Astrocyte of the hippocampus (primary cell): ENCODE measurements at places on chromosomes 13 and 19.

- DNase-seq = no peak
Measured at GRCh38 chr19:10372690-10373089, 7.7 kb downstream of the TYK2 start.

- DNase-seq = no peak
Measured at GRCh38 chr19:2716722-2717637, 4.2 kb downstream of the DIRAS1 start.

DNA sequence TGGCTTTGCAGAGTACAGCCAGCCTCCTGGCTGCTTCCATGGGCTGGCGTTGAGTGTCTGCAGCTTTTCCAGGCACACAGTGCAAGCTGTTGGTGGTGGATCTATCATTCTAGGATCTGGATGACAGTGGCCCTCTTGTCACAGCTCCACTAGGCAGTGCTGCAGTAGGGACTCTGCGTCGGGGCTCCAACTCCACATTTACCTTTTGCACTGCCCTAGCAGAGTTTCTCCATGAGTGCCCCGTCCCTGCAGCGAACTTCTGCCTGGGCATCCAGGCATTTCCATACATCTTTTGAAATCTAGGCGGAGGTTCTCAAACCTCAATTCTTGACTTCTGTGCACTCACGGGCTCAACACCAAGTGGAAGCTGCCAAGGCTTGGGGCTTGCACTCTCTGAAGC, 1697.3 kb upstream of the MIR17HG start:
- DNase-seq = no peak

- peak; percentile 69 for DNase-seq
Measured at GRCh38 chr19:14366529-14366928, 14.7 kb upstream of the ADGRE5 start.

GRCh38 chr19:4543842-4544647, 4.2 kb upstream of the LRG1 start:
- no peak for DNase-seq

DNA sequence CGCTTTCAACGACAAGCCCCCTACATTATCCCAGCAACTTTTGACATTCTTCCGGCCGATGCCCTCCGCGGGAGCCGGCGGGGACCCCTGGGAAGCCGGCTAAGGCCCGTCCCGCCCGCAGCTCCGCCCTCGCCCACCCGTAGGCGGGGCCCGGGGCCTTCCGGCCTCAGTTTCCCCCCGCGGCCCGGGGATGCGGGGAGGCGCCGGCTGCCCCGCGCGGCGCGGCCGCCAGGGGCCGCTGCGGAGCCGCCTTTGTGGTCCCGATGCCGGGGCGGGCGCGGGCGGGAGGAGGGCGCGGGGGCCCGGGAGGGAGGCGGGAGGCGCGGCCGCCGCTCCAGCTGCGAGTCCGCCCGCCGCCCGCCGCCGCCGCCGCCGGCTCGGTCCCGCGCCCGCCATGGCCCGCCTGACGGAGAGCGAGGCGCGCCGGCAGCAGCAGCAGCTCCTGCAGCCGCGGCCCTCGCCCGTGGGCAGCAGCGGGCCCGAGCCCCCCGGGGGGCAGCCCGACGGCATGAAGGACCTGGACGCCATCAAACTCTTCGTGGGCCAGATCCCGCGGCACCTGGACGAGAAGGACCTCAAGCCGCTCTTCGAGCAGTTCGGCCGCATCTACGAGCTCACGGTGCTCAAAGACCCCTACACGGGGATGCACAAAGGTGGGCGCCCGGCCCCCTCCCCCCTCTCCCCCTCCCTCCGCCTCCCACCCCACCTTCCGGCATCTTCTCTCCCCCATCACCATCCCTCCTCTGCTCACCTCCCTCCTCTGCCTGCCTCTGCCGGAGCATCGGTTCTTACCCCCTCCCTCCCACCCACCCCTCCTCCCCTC, at the start of gene CELF5:
CELF5 (plus strand) TSS at position 316 of the 823 bp plus-strand sequence; CDS start at position 395, 79 bp downstream.
- DNase-seq = peak; percentile 76

DNA sequence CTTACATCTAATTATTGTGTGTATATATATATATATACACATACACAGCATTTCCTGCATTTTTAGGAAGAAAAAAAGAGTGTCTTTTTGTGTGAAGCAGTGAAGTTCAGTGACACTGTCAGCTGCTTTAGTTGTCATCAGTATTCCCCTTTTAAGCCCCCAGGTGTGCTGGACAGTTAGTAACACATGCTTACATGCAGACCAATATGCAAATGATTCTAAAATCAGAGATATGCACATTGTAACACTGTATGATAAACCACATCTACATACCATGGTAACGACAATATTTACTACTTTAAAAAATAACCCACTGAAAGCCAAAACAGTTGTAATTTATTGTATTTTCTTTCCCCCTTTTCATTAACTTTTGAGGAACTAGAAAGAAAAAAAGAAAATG, 16.8 kb downstream of the LHFPL6 start:
- DNase-seq = no peak

DNA sequence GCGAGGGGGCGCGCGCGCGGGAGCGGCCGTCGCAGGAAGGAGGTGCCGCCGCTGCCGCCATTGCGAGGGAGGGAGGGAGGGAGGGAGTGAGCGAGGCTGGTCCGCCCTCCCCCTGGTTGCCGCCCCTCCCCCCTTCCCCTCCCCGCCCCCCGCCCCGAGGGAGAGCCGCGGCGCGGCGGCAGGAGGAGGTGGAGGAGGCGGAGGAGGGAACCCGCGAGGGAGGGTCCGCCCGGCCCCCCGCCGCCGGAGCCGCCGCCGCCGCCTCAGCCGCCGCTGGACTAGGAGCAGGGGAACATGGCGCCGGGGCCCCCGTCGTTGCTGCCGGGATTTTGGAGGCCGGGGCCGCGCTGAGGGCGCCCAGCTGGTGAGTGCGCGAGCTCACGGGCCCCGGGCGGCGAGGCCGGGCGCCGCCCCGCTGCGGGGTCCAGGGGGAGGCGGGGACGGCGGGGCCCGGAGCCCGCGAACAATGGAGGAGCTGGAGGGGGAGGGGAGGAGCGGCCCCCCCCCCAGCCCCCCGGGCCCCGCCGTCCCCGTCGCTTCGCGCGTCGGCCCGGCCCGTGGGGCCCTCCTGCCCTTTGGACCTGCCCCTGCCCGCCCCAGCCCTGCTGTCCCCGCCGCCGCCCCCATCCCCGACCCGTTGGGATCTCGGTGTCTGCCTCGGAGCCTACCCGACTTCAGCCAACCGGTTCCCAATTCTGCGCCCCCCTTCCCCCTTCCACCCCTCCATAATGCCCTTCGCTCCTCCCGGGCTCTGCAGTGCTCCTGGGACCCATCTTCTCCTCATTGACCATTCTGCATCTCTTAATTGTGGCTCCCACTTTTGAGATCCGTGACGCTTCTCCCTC, at the start of gene ARHGAP35:
ARHGAP35 (plus strand) TSS at position 152 of the 845 bp plus-strand sequence. CDS start 57,679 bp downstream, outside the sequence.
- no peak for DNase-seq

DNA sequence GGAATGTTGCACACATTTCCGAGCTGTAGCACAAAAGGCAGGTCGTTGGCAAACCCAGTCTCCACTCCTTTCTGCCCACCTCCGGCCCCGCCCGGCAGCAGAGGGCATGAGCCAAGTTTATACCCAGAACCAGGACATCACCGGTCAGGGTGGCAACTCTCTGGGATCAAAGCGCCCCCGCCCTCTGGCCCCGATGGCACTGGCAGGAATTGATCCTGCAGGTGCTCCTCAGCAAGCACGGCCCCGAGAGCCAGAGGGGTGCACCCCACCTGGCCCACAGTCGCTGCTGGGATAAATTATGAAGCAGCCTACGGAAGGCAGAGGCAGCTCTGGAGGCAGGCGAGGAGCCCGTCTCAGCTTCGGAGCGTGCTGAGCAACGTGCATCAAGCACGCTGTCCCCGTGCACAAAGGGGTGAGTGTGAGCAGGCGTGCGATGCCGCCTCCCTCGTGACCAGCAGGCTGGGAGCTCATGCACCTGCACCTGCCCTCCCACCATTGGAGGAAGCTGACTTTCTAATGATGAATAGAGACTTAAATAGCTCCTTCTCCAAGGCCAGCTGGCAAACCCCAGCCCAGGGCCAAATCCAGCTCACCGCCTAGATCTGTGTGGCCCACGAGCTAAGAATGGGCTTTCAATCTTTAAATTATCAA, 25.7 kb downstream of the SHC2 start:
- no peak for DNase-seq

- DNase-seq = peak; percentile 34
Measured at GRCh38 chr13:51679616-51680015, 95.4 kb downstream of the WDFY2 start.

GRCh38 chr19:53866865-53867224, 838 bp upstream of the MYADM start:
- peak; percentile 55 for DNase-seq

DNA sequence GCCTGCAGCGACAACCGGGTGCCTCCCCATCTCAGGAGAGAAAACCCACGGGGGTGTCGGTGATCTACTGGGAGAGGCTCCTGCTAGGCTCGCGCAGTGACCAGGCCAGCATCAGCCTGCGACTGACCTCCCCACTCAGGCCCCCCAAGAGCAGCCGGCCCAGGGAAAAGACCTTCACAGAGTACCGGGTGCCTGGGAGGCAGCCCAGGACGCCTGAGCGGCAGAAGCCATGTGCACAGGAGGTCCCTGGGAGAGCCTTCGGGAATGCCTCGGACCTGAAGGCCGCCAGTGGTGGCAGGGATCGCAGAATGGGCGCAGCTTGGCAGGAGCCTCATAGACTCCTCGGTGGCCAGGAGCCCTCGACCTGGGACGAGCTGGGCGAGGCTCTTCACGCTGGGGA, 3.9 kb downstream of the ZNF324B start:
- DNase-seq = no peak

- no peak for DNase-seq
Measured at GRCh38 chr19:10338940-10339339, 484 bp downstream of the ICAM3 start.

- peak; percentile 80 for DNase-seq
Measured at GRCh38 chr13:76903544-76904162, 17.4 kb upstream of the KCTD12 start.

DNA sequence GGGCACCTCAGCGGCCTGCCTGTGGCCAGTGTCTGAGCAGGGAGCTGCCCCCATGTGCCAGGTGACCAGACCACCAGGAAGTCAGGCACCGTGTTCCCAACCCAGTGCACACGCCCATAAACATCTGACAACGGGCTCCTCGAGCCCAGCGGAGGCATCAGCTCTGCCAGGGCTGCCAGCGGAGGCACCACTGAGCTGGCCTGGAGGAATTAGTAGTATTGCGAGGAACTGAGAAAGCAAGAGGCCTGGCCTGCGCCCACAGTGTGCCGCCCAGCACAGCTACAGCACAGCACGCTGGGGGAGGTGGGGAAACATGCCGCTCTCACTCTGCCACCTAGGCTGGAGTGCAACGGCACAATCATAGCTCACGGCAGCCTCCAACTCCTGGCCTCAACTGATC, 44.6 kb downstream of the ANKRD27 start:
- no peak for DNase-seq

- no peak for DNase-seq
Measured at GRCh38 chr13:104823071-104823470, 1712.4 kb downstream of the EFNB2 start.

DNA sequence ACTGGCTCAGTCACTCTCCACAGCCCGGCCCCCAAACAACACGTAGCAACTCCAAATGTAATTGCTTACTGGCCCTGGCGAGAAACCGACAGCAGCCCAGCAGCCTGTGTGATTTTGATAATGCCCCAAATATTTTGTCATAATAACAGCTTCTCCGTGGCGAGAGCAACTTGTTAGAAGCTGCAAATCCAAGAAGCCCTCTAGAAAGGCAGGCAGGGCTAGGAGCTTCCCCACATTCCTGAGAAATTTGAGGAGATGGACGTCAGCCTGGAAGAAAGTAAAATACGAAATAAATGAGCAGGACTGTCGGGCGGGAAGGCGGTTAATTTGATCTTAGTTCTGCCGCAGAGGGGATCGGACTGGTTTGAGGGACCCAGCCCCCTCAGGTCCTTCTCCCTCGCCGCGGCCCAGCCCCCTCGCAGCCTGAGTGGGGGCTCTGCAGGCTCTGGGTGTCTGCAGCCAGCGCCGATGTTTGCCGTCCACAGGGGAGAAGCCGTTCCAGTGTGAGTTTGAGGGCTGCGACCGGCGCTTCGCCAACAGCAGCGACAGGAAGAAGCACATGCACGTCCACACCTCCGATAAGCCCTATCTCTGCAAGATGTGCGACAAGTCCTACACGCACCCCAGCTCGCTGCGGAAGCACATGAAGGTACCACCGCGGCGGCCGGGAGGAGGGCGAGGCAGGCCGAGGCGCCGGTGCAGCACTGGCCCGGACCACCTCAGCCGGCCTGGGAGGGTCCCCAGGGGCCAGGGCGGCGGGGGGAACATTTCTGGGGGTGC, 3.1 kb downstream of the ZIC2 start:
- peak; percentile 67 for DNase-seq

- peak; percentile 60 for DNase-seq
Measured at GRCh38 chr13:52599848-52600603, 42.2 kb upstream of the HNRNPA1L2 start.

DNA sequence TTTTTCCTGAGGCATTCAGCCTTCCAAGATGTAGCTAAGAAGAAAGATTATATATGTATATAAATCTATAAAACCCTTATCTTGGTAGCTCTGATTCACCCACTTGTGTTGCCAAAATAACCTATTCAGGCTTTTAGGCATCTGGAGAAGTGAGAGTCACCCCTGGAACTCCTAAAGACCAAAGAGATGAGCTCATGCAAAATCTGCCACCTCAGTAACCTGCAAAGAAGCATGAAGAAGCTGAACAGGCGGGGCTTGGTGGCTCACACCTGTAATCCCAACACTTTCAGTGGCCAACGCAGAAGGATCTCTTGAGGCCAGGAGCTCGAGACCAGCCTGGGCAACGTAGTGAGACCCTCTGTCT, 393.7 kb downstream of the FOXO1 start:
- DNase-seq = peak; percentile 37

GRCh38 chr19:56253737-56254136, 18.8 kb upstream of the EDDM13 start:
- DNase-seq = peak; percentile 51

DNA sequence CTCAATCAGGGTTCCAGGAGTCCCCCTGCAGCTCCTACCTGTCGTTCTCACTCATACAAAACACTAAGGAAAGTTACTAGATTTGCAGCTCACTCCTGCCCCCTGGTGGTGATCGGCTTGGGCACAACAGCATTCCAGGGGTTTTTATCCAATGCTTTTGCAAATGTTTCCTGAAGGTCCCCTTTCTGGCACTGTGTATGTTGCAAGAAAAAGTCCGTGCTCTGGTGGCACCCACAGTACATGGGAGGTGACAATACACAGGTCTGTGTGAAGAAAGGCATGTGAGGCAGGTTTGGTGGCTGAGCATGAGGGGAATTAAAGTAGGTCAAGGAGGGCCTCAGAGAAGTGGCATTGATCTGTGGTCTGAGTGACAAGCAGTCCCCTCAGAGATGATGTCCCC, 8.6 kb upstream of the TYK2 start:
- peak; percentile 86 for DNase-seq

DNA sequence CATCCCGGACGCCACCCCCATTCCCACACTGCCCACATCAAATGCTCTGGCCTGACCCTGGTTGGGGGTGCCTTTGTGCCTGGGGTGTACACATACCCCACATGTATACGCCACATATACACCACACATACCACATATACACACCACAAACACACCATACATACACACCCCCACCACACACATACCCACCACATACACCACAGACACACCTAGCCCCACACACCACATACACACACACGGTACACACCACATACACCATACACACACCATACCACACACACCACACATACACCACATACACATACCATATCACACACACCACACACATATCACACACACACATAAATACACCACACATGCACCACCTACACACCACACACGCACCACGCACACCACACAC, 10.2 kb downstream of the ERFL start:
- DNase-seq = no peak

GRCh38 chr19:48111280-48111679, 663 bp upstream of the PLA2G4C start:
- DNase-seq = no peak

- DNase-seq = no peak
Measured at GRCh38 chr13:114118086-114118485, 14.3 kb downstream of the RASA3 start.
